Panc1 (cell line): ENCODE measurements at places on chromosomes 5 and 9. TPM values are rescaled to one million over a fixed set of nuclear protein-coding genes. Genes with fewer than 3 reads are reported as not detected.

The LRRC14B gene
- 0.82 TPM for total RNA-seq

DNA sequence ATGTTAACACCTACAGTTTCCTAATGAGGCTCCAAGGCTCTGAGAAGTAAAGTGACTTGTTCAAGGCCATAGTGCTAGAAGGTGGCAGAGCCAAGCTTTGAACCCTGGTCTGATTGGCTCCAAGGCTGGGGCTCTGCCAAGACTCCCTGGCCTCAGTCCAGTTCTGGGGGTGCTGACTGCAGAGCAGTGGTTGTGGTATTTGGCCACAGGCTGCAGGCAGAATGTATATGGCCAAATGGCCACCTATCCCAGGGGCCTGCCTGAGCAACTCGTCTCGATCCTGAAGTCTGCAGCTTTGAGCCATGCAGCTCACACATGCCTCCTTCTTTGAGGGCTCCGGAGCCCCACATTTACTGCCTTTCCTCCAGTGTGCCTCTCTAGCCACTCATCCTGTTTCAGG, 9.7 kb upstream of the NEK6 start:
- DNase-seq, result no peak

The BDP1 gene
- 30.7 TPM for total RNA-seq

GRCh38 chr5:173612948-173613347, 3.5 kb downstream of the BOD1 start:
- DNase-seq, result no peak

DNA sequence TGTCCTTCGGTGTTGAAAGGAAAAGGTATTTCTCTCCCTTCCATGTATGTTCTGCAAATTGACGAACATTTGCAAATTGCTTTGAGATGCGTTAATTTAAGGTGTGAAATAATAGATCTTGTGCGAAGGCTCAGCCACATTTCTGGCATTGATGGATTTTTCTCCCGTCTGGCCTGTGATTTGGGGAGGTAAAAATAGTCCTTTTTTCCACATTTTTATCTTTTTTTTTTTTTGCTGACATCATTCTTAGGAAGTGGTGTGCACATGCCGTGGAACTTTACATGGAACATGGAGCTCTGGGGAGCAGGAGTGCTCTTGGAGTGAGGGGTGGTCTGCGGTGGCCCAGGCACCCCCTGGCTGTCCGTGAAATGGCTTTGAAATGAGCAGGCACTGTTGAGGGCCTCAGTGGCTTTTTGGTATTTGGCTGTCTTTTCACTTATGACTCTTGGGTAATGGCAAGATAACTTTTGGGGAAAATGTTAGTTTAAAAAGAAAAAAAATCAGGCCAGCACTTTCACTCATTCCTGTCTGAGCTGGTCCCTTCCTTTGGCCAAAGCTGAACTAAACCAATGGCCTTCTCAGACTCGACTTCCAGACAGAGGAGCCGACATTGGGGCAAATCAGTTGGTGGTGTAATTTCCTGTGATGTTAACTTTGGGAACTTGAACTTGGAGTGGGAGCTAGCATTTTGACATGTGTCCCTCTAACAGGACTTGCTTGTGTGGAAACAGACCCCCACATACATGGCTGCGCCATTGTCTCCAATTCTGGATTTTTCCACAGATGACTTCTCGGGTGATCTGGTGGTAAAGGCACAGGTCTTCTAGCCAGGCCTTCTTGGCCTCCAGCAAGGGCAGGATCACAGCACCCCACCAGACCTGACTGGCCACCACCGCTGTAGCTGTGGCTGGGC, 4.2 kb downstream of the NEK6 start:
- no peak for DNase-seq

The UCK1 gene
- total RNA-seq, result 30.2 TPM

The COL15A1 gene
- 0.10 TPM for total RNA-seq

The NR4A3 gene
- total RNA-seq, result 0.13 TPM

DNA sequence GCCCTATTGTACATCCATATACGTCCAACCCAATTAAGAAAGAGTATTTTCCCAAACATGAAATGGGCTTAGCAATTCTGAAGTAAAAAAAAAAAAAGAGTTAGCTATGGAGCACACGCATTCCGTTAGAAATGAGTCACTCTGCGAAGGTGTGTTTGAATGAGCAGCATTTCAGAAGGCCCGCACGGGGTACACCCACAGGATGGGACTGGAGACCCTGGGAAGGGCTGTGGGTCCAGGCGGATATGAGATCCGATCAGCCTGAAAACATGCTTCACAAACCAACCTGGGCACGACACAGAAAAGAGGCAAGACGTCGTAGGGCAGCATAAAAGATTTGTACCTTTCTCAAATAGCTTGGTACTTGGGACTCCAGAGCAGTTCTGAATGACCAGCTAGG, 173.9 kb upstream of the KLF9 start:
- DNase-seq, result no peak

The MCIDAS gene
- total RNA-seq, result 2.9 TPM

DNA sequence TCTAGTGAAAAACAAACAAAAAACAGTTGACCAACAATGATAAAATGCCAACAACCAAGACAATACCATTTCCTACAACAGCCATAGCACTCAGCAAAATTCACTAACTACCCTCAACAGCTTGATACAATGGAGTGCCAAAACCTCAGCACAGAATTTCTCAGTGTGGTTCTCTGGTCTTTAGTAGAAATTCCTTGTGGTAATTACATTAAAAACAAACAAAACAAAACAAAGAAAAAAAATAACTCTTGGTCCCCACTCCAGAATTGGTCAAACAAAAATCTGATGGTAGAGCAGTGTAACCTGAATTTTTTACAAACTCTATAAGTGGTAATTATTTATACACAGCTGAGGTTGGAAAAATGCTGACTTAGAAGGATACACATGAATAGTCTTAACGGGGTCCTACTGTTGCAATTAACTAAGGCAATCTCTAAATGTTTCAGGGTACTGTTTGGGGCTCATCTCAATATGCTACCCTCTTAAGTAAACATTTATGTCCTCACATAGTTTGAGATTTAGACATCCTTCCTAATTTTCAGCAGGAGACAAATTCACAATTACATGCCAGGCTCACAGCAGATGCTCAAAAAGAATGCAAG, 13.8 kb downstream of the CSNK1A1 start:
- DNase-seq, result no peak

GRCh38 chr9:91693226-91693625, 256.8 kb downstream of the ROR2 start:
- no peak for DNase-seq

DNA sequence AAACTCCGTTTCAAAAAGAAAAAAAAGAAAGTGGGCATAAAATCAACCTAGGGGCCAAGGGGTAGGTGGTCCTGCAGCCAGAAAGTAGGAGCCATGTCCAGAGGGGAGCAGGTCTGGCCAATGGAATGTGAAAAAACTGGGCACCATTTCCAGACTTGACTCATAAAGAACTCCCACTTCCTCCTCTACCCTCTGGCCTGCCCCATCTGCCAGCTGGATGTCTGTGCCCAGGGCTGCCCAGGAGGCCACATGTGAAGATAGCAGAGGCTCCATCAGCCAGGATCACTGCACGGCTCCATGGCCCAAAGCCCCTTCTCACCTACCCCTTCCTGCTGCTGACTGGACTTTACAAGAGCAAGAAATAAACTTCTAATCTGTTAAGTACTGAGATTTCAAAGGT, 42.1 kb upstream of the EEIG1 start:
- DNase-seq, result no peak

- DNase-seq, result no peak
Observed at GRCh38 chr9:111979561-111979960, 82.9 kb downstream of the UGCG start.

The FOXD4L4 gene
- total RNA-seq, result 0.10 TPM

DNA sequence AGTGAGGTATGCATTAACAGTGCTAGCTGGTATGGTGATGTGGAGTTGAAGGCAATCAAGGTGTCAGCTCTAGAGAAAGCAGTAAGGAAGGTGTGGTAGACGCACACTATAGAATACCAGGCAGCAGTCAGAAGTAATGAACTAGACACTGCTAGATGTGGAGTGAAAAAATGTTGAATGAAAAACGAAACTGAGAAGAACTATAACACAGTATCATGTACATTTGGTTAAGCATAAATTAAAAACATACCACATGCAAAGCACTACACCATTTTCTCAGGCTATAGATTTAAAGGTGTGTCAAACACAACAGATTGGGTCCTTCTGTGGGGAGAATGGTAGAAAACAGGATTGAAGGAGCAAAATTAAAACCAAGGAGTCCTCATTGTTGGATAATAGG, 15.4 kb downstream of the ZNF622 start:
- no peak for DNase-seq

- no peak for DNase-seq
Observed at GRCh38 chr5:100803397-100803796, 99.7 kb downstream of the ST8SIA4 start.

- no peak for DNase-seq
Observed at GRCh38 chr9:77175151-77175550, 2.2 kb upstream of the VPS13A start.

- DNase-seq, result no peak
Observed at GRCh38 chr5:112921026-112921832, 798 bp downstream of the REEP5 start.

GRCh38 chr9:35937227-35937626, 20.7 kb downstream of the OR2S2 start:
- DNase-seq, result no peak

DNA sequence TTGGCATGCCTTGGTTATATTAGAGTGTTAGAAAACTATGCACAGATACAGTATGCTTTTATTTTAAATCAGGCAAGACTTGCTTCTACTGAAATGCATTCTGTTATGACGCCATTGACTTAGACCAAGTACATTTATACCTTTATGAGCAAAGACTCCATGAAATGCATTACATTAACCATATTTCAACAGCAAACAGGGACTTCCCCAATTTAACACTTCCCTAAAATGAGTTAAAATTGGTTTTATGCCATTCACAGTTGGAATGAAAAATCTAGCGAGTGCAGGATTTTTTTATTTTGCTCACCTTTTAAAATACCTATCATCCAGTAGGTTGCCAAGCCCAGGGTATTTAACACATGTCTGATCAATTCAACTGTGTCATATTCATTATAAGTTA, 272.1 kb upstream of the IZUMO3 start:
- no peak for DNase-seq

The UGT3A1 gene
- total RNA-seq, result not detected

GRCh38 chr9:2260417-2261306, 245.5 kb downstream of the SMARCA2 start:
- DNase-seq, result no peak

DNA sequence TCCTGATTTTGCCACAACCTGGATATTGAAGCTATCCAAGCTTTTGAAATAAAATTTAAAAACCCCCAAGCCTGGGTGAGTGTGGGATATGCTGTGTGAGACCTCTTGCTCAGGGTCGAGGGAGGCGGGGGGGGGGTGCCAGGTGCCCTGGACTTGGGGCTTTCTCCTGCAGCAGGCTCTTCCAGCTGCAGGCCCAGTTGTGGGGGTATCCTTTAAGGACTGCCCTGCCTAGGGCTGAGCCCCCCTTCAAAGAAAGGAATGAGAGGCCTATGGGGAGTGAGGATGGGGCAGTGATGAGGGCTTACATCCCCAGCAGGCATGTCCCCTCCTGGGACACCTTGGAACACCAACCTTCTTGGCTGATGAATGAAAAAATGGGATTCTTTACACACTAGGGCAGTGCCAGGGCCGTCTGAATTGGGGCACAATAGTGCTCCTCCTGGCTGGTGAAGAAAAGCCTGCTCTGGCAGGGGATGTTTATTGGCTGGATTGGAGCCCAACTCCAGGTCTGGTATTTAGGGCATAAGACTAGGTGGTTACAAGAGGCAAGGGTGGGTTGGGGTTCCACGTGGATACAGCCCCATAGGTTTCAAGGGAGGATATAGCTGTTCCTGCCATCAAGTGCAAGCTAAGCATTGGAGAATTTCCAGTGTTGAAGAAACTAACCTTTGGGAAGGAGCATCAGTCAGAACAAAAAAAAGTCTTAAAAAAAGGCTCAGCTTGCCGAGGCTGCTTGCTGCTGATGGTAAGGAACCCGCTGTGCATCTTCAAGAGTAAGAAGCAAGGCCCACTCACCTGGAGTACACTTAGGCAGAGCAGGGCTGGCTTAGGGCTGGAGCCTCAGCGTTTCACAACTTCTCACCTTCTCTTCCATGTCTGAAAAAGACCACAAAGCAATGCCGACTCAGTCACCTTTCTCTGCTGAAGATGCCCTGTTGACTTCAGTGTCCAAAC, 7.0 kb downstream of the HNRNPAB start:
- no peak for DNase-seq

- no peak for DNase-seq
Observed at GRCh38 chr5:52994266-52994665, 5.1 kb downstream of the ITGA2 start.
